ENCODE measurements at places on chromosomes 4 and X.

GRCh38 chr4:92305148-92305877, 1.5 kb downstream of the GRID2 start:
- peaks cover 35% of the 10 kb centered on the region for H3K27me3 ChIP-seq
- peaks cover 6% of the 10 kb centered on the region for H3K36me3 ChIP-seq
- H3K27ac ChIP-seq, result no peak overlapping the region
- DNase-seq, result no peak
- H3K4me1 ChIP-seq, result no peaks in the 10 kb centered on the region

GRCh38 chr4:2937146-2937857, 25.9 kb downstream of the NOP14 start:
- H3K36me3 ChIP-seq, result peaks cover 51% of the 10 kb centered on the region
- H3K4me3 ChIP-seq, result peak overlapping the region; percentile 85
- DNase-seq, result no peak
- H3K27ac ChIP-seq, result peak overlapping the region; percentile 90

- H3K36me3 ChIP-seq, result no peaks in the 10 kb centered on the region
- H3K27me3 ChIP-seq, result no peaks in the 10 kb centered on the region
- H3K4me1 ChIP-seq, result peaks cover 3% of the 10 kb centered on the region
- no peak overlapping the region for H3K4me3 ChIP-seq
- no peak for DNase-seq
- H3K27ac ChIP-seq, result no peak overlapping the region
Measured at GRCh38 chrX:39809331-39809730, 288.4 kb downstream of the BCOR start.

- H3K4me3 ChIP-seq, result no peak overlapping the region
- no peak for DNase-seq
- H3K4me1 ChIP-seq, result no peaks in the 10 kb centered on the region
Measured at GRCh38 chr4:31097999-31098398, 377.8 kb downstream of the PCDH7 start.

DNA sequence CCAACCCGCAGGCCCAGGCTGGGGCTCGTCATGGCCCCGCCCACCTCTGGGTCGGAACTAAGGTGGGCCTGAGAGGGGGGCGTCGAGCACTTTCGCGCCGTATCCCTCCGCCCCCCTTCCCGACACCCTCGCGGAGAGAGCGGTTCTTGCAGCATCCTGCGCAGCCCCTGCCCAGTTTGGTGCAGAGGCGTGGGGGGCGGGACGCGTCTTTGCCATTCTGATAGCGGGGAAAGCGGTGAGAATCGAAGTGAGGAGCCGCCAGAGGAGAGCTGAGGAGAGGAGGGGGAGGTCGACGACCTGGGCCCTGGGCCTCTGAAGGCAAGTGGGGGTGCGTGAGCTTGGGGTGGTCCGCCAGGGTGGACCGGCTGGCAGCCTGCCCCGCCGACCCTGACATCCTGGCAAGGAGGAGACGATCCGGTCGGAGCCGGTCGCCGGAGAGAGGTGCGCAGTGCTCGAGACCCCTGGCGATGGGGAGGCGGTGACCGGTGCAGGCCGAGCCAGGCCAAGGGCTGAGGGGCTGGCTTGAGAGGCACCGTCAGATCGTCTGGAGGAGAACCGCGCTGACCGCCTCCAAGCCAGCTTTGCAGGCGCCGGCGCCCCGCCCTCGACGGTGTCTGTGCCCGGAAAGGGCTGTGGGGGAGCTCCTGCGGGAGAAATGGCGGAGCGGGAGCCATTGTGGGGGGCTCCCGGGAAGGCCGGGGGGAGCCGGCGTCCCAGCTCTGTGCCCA, 25.5 kb downstream of the GPRASP3 start:
- no peak for DNase-seq
- peaks cover 2% of the 10 kb centered on the region for H3K4me1 ChIP-seq
- no peak overlapping the region for H3K27ac ChIP-seq
- no peaks in the 10 kb centered on the region for H3K36me3 ChIP-seq
- peak overlapping the region; percentile 64 for H3K4me3 ChIP-seq

Measured in activated CD8-positive, alpha-beta memory T cell treated with anti-CD3 and anti-CD28 coated beads, Interleukin-2, amount 10 ng/mL, durations not matched to agents 7 days and 5 days (primary cell).